ENCODE measurements at places on chromosomes 7 and 10.

DNA sequence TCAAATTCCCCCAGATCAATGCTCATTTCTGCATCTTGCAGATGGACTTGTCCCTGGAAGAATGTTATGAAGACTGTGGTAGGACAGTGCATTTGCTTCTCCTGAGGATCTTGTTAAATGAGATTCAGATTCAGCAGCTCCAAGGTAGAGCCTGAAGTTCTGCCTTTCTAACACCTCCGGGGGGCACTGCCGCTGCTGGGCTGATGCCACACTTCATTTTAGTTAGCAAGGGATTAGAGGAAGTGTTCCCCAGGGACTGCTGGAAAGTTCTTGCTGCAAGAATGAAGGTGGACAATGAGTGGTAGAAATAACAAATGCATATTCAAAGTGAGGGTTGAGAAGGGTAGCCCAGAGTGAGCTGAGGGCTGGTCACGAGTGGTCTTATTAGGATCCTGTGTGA is 434.3 kb upstream of the AKR1E2 start:
- DNase-seq, result no peak

DNA sequence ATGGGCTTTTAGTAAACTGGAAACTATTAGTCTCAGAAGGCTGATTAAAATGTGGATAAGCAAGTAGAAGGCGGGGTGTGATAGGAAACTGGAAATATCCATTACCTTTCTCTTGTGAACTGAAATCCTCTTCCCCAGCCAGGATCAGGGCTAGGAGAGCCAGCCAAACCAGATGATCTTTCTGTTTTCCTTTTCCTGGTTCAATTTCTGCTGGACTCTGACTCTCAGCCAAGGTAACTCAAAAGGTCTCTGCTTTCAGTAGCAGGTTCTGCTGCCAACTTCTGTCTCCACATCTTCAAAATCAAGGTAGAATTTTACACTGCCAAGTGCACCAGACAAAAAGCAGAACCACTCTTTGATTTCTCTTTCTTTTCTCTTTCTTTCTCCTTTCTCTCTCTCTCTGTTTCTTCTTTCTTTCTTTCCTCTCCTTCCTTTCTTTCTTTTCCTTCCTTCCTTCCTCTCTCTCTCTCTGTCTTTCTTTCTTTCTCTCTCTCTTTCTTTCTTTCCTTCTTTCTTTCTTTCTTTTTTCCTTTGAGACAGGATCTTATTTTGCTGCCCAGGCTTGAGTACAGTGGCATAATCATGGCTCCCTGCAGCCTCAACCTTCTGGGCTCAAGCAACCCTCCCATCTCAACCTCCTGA is 30.8 kb downstream of the OTUD1 start:
- no peak for DNase-seq

- DNase-seq, result no peak
Measured at GRCh38 chr10:70183304-70183703, 13.0 kb upstream of the SAR1A start.

DNA sequence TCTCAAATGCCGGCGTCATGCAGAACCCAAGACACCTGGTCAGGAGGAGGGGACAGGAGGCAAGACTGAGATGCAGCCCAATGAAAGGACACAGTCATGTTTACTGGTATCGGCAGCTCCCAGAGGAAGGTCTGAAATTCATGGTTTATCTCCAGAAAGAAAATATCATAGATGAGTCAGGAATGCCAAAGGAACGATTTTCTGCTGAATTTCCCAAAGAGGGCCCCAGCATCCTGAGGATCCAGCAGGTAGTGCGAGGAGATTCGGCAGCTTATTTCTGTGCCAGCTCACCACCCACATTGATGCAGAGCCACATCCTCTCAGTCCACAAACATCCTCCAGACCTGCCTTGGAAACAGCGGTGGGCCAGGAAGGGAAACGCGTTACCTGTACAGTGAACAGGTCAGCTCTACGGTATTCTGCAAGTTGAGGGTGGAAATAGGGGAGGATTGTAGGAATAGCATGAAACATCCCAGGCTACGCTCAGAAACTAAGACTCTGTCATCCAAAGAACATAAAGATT is 133.1 kb upstream of the PRSS1 start:
- DNase-seq, result no peak

DNA sequence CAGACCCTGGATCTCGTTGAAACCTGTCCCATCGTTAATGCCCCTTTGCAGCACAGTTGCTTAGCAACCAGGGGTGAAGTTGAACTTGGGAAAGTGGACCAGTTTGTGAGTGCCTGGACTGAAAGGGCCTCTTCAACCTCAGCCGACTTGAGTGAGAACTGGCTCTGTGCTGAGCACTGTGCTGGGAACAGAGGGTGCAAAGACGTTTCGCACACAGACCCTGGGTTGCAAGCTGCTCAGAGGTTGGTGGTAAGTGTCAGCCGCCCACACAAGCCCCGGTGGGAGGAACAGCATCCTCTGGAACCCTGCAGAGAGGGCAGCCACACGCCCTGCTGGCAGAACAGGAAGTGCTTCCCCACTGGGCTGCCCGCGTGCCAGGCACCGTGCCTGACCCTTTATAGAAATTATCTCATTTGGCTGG is 89.2 kb downstream of the CARD11 start:
- no peak for DNase-seq

- DNase-seq, result no peak
Measured at GRCh38 chr10:28970231-28970630, 292.9 kb downstream of the BAMBI start.

- no peak for DNase-seq
Measured at GRCh38 chr10:124946945-124947344, 5.0 kb downstream of the ZRANB1 start.

DNA sequence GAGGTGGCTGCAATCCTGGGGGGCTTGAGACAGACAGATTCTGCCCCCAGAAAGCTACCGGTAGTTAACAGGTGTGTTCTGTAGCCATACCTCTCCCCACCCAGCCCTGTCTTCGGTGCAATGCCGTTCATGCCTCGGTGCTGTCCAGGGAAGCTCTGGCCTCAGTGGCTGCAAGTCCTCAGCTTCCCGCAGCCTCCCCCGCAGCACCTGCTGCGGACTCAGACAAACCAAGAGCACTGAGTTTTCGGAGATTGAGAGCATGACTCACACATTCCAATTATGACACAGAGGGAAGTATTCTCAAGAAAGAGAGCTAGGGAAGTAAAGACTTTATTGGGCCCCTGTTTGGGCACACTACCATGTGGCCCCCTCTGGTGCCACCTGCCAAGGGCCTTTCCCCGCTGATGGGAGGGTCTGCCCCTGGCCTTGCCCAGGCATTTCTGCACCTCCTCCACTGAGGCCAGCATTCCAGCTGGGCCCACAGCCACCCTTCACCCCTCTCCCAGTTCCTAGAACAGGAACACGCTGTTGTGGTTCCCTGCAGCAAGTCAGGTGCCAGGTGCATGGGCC is 30.2 kb upstream of the EZH2 start:
- no peak for DNase-seq

DNA sequence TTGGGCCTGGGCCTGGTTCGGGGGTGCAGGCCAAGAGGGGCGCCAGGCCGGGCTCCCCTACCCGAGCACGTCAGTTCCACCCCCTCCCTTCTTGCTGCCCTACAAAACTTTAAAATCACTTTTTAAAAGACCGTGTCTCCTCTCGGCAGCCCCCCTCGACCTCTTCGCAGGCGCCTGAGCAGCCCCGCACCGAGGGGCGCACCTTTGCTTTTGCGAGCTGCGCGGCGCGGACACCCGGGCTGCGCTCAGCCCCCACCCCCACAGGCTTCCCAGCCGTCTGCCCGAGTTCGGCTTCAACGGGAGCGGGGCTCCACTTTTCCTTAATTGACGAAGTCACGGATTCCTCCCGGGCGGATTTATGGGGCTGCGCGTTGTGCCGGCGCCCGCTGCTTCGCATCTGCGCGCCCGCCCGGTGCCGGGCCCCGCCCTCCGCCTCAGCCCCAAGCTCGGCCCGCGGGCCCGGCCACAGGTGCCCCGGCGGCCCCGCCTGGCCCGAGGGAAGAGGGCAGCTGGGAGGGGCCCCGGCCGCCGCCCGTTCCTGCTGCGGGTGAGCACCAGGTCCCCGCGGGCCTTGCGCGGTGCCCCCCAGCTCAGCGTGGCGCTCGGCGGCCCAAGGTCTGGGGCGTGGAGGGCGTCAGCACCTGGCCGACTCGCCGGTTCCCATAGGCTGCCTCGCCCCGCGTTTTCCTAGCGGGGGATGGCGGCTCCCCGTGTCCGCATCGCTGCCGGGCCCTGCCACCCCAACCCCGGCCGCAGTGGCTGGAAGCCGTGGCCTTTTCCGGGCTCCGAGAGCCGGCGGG is 10.8 kb upstream of the MNX1 start:
- no peak for DNase-seq

DNA sequence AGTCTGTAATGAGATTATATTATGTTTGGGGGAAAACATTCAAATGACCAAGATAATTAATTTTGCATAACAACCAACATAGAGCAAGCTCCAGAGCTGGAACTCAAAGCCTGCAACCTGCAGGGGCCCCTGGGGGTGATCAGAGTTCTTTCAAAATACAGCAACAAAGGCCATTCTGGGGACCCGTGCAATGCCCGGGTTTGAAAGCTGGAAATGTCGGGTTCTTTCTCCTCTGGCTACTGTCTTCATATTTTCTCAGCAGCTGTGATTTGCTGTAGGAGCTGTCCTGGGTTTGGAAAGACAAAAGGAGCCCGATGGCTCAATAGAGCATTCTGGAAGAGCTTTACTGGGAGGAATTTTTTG is 30.8 kb upstream of the CARD11 start:
- DNase-seq, result no peak

DNA sequence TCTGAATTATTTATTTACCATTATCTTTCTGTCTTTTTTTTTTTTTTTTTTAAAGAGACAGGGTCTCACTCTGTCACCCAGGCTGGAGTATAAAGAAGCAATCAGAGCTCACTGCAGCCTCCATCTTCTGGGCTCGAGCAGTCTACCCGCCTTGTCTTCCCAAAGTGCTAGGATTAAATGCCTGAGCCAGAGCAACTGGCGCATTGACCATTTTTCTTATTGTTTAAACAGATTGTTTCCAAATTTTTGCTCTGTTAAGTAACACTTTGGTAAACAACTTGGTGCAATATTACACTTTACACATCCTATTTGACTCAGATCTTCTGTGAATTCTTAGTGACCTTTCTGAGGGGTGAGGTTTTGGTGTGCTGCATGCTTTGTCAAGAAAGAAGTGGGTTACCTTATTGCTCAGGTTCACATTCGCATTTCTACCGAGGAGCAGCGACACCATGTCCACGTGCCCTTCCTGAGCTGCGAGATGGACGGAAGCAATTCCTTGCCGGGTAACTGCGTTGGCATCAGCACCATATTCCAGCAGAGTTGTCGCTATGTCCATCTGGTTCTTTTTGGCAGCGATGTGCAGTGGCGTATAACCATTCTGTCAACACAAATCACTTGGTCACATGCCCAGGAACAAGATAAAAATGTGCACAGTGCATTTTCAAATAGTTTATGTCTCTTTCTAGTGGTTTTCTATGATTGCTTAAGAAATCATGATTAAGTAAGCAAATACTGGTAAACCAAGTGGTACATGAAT is 203.2 kb downstream of the ANK3 start:
- no peak for DNase-seq

GRCh38 chr10:77144656-77145055 is 493.0 kb downstream of the KCNMA1 start:
- DNase-seq, result no peak

- no peak for DNase-seq
Measured at GRCh38 chr7:24821045-24821753, 63.9 kb upstream of the GSDME start.

DNA sequence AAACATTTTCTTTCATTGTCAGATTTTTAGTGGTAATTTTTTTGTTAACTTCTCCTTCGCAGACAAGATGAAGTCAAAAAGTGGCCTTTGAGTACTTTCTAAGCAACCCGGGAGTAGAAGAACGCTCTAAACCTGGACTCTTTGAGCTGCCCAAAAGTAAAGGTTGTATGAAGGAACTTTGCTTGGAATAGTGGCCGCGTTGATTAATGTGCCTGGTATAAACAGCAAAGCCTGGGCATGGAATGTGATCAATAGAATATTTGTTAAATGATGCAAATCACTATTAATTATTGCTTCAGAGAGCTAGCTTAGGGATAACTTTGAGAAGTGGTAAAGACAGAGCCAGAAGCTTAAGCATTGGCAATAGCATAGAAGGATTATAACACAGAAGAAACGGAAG is 475.1 kb upstream of the ANKRD30A start:
- DNase-seq, result no peak

GRCh38 chr7:115694424-115694823 is 336.1 kb downstream of the TFEC start:
- DNase-seq, result no peak

- DNase-seq, result no peak
Measured at GRCh38 chr7:105230486-105230885, 158.2 kb downstream of the SRPK2 start.

GRCh38 chr7:80603940-80604339 is 34.5 kb upstream of the CD36 start:
- no peak for DNase-seq

DNA sequence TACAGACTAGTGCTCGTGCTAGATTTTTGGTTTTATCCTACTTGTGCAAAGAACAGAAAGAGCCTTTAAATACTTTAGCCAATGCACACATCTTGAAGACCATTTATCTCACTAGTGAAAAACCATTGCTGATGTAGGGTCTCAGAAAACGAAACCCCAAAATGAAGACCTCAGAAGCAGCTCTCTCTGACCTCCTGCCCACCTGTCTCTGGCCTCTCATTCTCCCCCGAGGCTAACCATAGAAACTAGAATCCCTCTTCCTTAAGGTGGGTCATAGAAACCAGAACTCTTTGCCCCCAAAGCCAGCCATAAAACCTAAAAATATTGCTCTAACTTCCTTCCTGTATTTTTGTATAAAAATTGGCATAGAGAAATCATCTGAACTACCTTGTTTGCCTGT is 112.2 kb downstream of the KIF20B start:
- DNase-seq, result no peak

GRCh38 chr7:141646826-141647480 is 55.0 kb downstream of the DENND11 start:
- no peak for DNase-seq

DNA sequence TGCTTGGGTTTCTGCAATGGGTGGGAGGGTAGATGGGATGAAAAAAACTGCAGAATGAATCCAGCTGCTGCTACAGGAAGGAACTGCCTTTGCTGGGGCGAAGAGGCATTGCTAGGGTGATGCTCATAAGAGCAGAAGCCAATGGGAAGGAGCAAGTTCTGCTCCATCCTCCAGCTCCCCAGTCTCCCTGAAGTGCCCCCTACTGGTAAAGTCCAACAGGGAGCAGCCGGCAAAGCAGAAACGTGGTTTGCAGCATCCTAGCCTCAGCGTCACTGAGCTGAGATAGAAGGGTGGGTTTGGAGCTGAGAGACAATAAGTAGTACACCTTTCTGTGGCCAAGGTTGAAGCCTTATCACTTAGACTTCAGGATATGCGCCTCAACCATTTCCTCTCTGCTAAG is 220.5 kb downstream of the CCSER2 start:
- no peak for DNase-seq

GRCh38 chr10:77251297-77252013 is 386.2 kb downstream of the KCNMA1 start:
- no peak for DNase-seq
